ENCODE measurements at places on chromosomes 3 and 15.

DNA sequence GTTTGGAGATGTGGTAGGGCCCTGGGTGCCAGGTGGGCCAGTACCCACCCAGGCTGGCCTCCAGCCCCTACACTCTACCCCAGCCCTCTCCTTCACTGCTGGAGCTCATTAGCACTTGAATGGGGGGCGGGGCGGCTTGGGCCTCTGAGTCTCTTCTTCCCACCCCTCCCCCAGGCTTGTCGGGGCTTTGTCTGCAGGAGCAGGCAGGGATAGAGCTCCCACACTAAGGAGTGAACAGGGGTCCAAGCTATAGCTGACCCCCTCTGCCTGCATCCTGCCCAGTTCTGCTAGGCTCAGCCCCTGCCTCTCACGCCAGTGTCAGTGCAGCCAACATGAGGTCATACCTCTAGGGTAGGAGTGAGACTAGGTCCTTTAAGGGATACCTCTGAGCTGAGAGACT is 5.2 kb downstream of the GNAI2 start:
- no peak for ATAC-seq

- ATAC-seq, result no peak
Measured at GRCh38 chr3:153502682-153503081, 340.7 kb downstream of the RAP2B start.

DNA sequence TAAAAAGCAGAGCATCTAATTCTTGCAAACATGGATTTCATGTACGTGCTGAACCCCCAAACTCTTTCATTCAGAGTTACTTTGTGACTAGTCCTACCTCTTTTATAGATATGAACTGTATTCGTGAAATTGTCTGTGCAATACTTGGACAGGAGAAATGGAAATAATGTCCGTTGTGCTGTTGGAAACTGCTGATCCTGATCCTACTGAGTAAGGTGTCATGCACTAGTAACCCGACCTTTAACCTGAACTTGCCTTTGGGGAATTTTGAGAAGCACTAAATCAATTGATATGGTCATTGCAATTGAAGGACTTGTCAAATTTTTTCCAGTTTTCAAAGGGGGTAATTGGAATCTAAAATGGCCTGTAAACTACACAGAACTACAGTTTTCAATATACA is 856.4 kb downstream of the ROBO1 start:
- no peak for ATAC-seq

GRCh38 chr3:126545544-126545943 is 13.2 kb downstream of the C3orf22 start:
- no peak for ATAC-seq

- ATAC-seq, result no peak
Measured at GRCh38 chr15:38441130-38441519, 12.8 kb upstream of the FAM98B start.

- ATAC-seq, result no peak
Measured at GRCh38 chr3:108493862-108494261, 16.5 kb downstream of the MYH15 start.

DNA sequence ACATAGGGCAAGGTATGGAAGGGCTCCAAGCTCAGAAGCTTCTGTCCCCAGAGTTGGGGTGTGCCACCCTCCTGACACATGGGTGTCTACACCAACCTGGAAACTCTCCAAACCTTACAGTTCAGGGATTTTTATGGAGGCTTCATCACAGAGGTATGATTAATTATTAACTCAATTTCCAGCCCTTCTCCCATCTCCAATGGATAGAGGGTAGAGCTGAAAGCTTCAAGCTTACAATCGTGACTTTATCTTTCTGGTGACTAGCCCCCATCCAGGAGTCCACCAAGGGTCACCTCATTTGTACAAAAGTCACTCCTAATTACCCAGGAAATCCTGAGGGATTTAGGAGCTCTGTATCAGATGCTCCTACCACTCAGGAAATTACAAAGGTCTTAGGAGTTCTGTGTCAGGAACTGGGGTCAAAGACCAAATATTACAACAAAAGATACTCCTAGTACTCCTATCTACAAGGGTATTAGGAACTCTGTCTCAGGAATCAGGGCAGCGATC is 62.7 kb downstream of the TFDP2 start:
- ATAC-seq, result no peak

DNA sequence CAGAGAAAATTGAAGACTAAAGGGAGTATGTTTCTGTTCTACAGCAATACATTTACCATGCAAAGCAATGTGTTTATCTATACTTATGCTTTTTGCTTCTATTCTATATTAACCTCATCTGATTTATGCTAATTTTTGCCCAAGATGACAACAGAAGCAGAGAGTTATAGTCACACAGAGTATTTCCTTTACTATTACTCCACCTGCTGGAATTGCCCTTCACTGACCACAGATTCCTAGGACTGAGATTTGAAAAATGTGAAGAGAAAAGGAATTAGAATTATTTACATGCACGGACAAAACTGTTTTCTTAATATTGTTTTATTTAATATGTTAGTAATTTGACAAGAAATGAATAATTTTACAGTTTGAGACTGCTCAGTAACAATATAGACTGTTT is 745.6 kb downstream of the VGLL3 start:
- ATAC-seq, result no peak

DNA sequence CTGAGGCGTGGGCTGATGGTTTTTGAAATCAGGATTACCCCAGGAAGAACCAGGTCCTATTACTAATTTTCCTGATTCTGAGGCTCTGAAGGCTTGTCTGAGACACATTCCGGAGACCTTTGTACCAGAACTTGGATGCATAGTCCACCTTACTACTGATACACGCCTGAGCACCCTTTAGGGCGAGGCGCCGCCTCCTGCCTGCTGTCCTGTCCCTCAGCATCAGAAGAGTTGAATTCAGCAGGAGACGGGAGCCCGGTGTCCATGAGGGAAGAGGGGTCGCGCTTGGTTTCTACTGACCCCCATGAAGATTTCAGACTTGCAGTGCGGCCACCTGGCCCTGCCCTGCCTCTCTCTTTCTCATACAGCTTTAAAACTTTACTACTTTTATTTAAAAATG is 49.9 kb downstream of the KLF13 start:
- ATAC-seq, result no peak

- no peak for ATAC-seq
Measured at GRCh38 chr3:156812521-156813335, 13.4 kb upstream of the LEKR1 start.

DNA sequence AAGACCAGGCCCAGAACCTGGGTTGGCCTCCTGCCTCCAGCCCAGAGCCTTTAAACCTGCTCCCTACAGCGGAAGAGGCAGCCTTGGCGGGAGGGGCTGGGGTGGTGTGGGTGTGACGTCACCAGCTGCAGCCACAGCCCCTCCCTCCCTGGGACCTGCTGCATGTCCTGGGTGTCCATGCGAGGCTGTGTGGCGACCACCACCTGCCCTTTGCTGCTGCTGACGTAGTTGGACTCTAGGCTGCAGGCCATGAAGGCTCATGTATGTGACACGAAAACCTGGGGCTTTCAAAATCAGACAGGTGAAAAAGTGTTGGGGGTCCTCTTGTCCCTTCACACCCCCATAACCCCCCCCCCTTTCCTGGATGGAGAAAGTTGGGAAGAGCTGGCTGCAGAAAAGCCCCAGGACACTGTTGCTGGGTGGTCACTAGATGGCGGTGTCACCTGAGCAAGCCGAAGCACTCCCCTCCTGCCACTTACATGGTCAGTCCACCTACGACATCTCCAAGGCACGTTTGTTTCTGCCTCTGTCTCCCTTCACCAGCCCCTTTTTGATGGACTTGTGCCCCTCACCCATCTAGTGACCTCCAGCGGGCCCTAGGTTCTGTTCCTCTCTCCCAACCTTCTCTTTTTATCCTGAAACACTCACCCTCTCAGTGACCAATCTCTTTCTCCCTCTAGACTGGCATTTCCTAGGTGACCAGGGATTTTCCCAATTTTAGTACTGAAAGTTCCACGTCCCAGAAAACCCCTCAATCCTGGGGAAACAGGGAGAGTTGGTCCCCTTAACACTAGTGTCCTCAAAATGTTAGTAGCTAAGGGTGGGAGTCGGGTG is 35.2 kb downstream of the SLC6A20 start:
- peak; percentile 48 for ATAC-seq

DNA sequence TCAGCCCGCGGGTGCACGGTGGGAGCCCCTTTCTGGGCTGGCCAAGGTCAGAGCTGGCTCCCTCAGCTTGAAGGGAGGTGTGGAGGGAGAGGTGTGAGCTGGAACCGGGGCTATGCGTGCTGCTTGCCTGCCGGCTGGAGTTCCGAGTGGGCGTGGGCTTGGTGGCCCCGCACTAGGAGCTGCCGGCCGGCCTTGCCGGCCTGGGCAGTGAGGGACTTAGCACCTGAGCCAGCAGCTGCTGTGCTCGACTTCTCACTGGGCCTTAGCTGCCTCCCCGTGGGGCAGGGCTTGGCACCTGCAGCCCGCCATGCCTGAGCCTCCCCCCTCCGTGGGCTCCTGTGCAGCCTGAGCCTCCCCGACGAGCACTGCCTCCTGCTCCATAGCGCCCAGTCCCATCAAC is 36.0 kb downstream of the TRH start:
- ATAC-seq, result no peak

- ATAC-seq, result no peak
Measured at GRCh38 chr15:74525309-74525708, 15.7 kb upstream of the ARID3B start.

- ATAC-seq, result peak; percentile 88
Measured at GRCh38 chr15:74620636-74621545, 5.3 kb downstream of the CLK3 start.

DNA sequence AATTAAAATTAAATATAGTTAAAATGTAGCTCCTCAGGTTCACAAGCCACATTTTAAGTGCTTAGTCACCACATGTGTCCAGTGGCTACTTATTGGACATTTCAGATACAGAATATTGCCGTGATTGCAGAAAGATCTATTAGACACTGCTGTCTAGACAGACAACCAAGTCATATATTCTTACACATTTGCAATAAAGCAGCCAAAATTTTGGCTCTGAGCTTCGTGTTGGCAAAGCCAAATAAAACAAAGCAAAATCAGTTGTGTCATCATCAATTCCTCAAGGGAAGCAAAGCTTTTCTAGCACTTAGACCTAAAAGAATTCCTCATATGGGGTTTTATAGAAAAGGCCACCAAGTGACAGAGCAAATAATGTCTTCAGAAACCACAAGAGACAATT is 193.1 kb upstream of the LPP start:
- no peak for ATAC-seq

- peak; percentile 30 for ATAC-seq
Measured at GRCh38 chr3:195907934-195908693, at the start of gene TNK2. Gene TNK2 (minus strand): TSS chr3:195908551. CDS start chr3:195888588, 19,963 bp downstream.

DNA sequence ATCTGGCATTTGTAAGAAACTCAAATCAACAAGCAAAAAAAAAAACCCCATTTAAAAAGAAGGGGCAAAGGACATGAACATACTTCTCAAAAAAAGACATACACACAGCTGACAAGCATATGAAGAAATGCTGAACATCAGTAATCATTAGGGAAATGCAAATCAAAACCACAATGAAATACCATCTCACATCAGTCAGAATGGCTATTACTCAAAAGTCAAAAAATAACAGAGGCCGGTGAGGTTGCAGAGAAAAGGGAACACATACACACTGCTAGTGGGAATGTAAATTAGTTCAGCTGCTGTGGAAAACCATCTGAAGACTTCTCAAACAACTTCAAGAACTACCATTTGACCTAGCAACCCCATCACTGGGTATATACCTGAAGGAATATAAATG is 199.4 kb upstream of the THBS1 start:
- no peak for ATAC-seq

DNA sequence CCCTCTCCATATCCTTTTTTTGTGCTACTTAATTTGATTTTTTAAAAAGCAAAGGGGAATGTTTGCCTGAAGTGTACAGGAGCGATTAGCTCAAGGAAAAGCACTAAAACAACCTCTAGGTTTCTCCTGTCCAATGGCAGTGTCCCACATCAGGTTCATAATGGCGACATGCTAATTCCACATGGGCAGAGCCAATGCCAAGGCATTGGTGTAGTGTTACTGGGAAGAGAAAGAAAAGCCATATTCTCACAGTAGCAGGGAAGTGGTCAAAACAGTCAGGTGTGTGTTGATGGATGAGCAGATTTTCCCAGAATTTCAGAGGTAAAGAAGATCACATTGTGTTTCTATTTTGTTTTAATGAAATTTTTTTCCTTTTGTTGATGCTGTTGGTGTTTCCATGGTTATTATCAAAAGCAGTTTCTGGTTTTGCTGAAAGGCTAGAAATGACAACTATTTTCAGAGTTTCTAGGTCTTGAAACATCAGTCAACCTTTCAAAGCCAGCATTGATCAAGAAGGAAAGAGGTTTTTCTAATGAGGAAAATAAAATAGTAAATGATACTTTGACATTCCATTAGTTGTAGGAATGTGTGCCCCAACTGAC is 65.2 kb downstream of the FNDC3B start:
- no peak for ATAC-seq

GRCh38 chr3:25038922-25039321 is 389.1 kb upstream of the RARB start:
- no peak for ATAC-seq

- peak; percentile 46 for ATAC-seq
Measured at GRCh38 chr3:53554559-53555067, 60.2 kb downstream of the CACNA1D start.

- no peak for ATAC-seq
Measured at GRCh38 chr15:35383506-35383905, 162.5 kb downstream of the DPH6 start.

GRCh38 chr3:194572944-194573491 is 60.2 kb downstream of the TMEM44 start:
- ATAC-seq, result no peak

DNA sequence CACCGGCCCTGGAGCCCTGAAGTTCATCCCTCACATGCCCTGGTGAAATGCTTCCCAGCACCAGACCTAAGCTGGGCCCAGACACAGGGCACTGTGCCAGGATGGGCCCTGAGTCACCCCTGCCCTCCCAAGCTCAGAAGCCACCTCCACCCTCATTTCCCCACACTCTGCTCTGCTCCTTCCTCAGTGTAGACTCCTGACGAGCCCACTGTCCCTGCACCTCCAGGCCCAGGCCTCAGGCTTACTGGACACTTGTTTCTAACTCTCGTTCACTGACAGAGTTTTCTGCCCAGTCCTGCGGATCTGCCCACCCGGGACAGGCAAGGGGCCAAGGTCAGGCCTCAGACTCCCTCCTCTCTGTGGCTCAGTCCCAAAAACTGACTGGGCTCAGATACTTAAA is 112.6 kb upstream of the RNF7 start:
- no peak for ATAC-seq

DNA sequence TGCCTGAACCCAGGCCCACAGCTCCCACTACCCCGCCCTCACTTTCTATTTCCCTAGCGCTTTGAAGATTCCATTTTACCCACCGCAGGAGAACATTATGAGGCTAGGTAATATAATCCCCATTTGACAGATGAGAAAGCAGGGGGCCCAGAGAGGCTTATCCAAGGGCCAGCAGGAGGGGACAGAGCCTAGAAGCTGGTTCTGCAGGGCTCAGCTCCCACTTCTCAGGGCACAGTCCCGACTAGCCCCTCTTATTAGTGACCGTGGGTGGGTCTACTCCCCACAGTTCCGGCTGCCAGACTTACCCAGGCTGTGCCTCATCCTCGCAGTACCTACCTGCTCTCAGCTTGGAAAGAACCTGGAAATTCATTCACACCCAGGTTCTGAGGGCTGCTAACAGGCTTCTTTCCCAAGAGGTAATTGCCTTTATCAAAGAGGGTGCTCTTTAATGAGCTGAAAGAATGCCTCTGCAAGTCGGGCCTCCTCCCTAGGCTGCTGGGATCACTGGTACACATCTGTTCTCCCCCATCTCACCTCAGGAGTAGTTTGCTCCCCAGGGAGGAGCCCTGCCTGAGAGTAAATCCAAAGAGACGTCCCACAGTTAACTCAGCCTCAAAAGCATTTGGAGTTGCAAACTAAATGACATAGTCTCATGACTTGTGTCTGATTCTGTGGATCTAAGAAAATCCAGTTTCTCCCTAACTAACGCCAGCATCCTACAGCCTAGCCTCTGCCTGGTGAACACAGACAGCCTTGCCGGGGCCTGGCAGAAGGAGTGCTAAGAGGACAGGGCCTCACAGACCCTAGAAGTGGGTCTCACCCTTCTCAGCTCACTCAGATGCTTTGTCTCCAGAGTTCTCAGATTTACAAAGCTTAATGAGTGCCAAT is 125.0 kb downstream of the CHSY1 start:
- ATAC-seq, result peak; percentile 54
